HuH-7.5 (cell line): ENCODE measurements at places on chromosomes 2 and 18.
A peak's percentile ranks its signal among the peaks of the same experiment; 100 is the strongest.

- peak; percentile 91 for DNase-seq
Measured at GRCh38 chr2:152335016-152335725, at the start of gene FMNL2. FMNL2 (plus strand) TSS chr2:152335174.

GRCh38 chr2:46747297-46747818 is 168.2 kb downstream of the MCFD2 start:
- no peak for DNase-seq

DNA sequence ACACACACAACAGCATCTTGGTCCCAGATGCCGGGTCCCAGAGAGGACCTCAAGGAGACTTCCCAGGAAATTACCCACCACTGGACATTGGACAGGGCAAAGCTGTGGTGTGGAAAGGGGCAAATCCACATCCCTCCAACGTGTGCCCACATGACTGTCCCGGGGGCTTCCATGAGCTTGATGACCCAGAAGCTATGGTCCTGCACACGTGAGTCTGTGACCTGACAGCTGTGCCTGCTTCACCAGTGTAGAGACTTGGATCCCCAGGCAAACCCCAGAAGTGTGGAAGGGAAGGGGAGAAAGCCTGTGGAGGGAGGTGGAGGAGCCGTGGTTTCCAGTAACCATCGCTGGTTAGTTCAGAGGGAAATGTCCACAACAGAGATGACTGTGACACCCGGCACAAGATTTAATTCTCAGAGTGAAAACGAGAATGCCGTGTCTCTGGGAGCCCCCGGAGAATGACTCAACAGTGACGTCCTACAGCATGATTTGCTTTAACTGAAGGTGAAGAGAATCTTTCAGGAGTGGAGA is 19.1 kb upstream of the GPR55 start:
- DNase-seq = no peak

DNA sequence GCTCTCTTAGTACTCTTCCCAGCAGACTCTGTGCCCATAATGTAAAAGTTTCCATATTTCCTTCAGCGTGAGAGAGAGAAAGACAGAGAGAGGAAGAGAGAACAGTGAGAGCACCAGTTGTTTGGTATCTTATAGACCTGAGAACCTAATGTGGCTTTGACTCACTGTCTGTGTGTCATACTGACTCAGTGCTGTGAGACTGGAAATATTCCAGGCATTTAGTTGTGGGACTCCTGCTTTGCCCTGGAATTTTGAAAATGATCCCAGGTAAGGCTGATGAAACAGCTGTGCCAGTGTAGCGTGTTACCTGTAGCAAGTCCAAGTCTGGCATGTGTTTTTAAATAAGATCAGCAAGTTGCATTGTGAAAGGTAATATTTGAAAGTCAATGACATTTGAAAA is 87.9 kb upstream of the KCNH7 start:
- DNase-seq = no peak

DNA sequence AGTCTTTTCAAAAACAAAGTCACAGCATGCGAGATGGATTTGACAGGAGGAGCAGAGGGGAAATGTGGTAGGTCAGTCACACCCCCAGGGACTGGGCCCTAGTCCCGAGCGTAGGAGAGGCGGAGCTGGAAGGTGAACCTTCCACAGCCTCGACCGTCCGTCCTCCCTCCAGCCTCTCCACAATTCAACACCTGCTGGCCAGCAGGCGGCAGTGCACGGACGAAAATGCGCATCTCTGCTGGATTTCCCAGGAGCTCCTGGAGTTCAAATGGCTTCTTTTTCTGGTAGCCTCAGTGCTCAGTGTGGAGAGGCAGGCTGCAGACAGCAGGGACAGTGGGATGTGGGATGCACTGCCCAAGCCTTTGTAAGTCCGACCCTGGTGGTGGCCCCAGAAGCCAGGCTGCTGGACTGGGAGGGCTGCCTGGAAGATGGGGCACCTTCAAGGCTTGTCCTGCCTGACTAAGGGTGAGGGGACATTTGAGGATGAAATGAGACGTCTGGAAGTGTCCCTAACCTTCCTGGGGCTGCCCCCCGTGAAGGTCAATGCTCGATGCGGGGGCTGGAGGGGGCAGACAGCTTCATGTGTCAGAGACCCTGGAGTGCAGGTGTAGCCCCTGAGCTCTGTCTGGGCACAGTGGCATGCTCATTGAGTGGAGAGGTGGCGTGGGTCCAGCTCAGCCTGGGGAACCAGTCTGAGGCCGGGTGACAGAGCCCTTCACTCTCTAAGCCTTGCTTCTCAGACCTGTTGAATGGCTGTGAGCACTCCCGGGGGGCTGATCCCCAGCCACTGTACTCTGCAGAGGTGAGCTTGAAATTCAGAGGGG is 189.5 kb downstream of the TFCP2L1 start:
- DNase-seq = peak; percentile 79
